ENCODE measurements at places on chromosomes 4 and X.
A peak's percentile ranks its signal among the peaks of the same experiment; 100 is the strongest.

DNA sequence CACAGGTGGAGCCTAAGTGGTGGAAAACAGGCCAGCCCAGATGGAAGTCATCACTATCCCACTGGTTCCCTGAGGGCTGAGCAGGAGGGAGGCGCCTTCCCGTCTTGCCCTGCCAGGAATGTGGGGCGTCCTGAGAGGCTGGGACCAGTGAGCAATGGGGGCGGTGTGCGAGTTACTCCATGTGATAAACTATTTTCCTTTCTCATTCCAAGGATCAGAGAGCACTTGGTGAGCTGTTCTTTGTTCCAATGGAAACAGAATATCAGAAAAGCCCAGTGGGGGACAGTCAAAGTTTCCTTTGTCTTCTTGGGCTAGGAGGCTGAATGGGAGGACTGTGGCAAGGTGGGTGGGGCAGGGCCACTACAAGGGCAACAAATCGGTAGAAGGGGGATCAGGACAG, 86.2 kb downstream of the NHSL2 start:
- no peak for DNase-seq

DNA sequence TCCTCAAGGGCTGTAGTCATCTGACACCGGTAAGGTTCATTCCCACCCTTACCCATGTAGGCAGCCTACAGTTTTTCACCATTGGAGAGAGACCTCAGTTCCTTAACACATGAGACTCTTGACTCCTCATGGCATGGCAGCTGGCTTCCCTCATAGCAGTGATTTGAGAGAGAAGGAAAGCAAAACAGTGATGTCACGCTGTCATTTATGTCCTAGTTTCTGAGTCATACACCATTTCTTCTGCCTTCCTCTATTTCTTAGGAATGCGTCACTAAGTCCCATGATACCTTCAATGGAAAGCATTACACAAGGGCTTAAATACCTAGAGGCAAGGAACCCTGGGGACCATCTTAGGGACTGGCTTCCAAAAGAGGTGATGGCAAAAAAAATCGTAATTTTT, 226.1 kb downstream of the SPCS3 start:
- DNase-seq = no peak

DNA sequence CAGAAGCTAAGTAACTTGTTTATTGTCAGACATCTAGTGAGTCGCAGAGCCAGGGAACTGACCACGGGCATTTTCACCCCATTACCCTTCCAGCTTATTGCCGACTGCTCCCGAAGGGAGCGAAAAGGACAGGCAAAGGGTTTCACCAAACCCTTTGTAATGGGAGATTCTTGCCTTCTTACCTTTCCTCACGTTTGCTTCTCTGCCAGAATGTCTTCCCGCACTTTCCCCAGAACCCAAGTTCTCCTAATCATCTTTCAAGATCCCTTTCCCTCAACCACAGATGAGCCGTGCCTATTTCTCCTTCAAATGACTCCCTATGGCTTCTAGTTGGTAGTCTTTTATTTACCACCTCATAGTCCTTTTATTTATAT, 520 bp upstream of the SRP72 start:
- peak; percentile 41 for DNase-seq

- no peak for DNase-seq
These were observed 68.0 kb upstream of the ATXN3L start for GRCh38 chrX:13387666-13388494.

GRCh38 chrX:111597967-111598366, 83.0 kb upstream of the ALG13 start:
- DNase-seq = no peak

- DNase-seq = no peak
These were observed 26.7 kb upstream of the PDE5A start for GRCh38 chr4:119655111-119655837.

- DNase-seq = no peak
These were observed 8.9 kb downstream of the FHIP1A start for GRCh38 chr4:151417766-151418376.

DNA sequence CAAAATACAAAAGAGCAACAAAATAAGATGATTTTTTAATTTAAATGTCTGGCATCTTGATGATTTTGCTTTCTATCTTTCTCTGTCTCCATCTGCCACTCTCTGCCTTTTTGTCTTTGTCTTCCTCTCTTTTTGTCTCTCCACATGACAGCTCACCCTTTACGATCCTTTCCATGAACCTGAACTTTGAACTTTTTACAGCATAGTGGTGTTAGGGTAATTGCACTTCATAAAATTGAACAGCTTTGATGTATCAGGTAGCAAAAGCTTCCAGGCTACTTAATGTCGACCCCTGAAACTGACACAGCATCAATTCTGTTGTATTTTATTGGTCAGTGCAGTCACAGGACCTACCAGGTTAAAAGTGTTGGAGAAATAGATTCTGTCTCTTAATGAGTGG, 1517.0 kb downstream of the ADGRL3 start:
- DNase-seq = no peak

DNA sequence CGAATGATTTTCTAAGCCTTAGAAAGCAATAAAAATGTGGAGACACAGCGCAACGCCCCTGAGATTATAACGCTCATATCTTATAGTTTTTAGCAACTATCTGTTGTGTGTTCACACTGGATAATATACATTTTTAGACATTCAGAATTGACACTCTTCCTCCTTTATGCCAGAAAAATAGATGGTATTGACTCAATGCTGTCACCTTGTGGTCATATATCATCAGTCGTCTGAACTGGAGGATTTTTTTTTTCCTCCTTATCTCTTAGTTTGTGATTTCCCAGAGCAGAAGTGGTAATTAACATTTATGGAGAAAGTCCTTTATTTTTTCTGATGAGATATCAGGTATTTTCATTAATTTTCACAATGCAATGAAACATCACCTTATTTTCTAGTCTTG, 759.6 kb downstream of the RAB28 start:
- DNase-seq = peak; percentile 16

DNA sequence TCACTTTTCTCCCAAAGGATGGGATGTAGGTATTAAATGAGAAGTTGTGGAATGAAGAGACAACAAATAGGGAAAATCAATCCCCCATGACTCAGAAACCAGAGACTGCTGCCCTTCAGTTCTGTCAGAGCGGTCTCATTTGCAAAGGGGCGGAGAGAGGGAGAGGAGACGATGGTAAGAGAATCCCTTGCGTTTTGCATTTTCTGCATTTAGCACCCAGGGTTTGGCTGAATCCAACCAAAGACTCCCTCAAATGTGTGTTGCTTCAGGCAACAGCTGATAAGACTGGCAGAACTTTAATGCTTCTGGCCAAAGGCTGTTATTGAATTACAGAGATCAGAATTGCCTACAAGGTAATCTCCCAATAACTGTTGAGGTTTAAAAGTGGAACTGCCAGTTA, 230.2 kb downstream of the EVC2 start:
- no peak for DNase-seq

GRCh38 chrX:63686878-63687714, 97.9 kb downstream of the ARHGEF9 start:
- peak; percentile 70 for DNase-seq

GRCh38 chr4:36870121-36870520, 374.4 kb upstream of the NWD2 start:
- DNase-seq = no peak

DNA sequence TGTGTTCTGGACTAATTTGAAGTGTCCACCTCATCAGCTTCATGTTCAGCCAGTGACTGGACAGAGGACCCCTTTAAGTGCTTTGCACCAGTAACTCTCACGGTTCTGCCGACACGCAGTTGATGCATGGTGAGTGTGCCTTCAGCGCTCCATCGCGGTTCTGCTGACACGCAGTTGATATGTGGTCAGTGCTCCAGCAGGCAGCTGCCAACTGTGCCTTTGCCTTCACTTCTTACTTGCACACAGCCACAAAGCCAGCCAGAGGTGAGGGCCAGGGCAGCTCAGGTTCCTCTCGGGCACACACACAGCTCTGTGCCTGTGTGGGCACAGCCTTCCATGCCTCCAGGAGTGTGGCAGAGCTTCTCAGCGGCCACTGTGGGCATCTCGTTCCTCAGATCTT, 12.4 kb downstream of the NKX1-1 start:
- DNase-seq = no peak

DNA sequence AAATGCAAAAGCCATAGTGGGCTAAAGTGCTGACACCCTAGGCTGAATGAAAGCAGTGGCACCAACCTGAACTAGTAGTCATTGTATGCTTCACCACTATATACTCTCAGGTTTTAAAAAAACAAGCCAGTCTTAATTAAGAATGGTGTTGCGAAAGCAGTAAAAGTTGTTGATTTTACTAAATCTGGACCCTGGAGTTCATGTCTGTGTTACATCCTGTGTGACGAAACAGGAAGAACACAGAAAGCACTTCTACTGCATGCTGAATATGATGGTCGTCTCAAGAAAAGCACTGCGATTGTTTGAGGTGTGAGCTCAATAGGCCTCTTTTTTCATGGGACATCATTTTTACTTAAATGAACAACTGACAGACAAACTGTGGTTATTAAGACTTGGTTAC, 24.2 kb upstream of the GDPD2 start:
- DNase-seq = no peak

- DNase-seq = no peak
These were observed 110.5 kb upstream of the ENPP6 start for GRCh38 chr4:184328022-184328736.

GRCh38 chrX:137748827-137749226, 182.9 kb downstream of the ZIC3 start:
- no peak for DNase-seq

DNA sequence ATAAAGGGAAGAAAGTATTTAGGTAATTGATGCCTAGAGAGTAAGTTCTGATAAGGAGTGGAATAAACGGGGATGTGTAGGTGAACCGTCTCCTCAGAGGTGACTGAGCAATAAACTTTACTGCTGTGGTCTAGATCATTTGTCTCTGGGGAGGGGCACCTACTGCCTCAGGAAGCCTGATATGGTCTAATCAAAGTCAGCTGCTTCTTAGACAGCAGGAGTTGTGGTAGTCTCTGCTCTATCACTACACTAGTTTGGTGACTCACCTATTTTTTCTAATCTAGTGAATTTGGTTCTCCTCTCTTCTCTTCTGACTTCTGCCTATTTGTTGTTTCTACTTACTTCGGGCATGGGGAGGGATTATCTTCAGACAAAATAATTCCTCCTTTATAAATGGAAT, 95.1 kb upstream of the STIM2 start:
- no peak for DNase-seq

GRCh38 chrX:24335871-24336270, 22.0 kb upstream of the SUPT20HL2 start:
- DNase-seq = no peak

GRCh38 chr4:148245015-148245414, 197.2 kb downstream of the NR3C2 start:
- DNase-seq = no peak

DNA sequence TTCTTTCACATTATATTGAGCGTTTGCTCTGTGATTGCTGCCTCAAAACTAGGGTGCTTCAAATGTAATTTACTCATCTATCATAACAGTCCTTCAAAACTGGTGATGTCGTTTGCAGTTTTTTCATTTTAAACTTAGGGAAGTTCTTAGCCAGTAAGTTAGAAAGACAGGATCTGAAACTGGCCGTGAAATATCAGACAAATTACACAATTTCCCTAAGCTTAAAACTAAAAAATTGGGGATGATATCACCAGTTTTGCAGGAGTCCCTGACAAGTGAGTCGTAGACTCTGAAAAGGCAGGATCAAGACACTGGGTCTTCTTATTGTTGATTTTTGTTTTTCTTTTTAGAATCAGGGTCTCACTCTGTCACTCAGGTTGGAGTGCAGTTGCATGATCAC, 44.8 kb downstream of the MOB1B start:
- DNase-seq = no peak

DNA sequence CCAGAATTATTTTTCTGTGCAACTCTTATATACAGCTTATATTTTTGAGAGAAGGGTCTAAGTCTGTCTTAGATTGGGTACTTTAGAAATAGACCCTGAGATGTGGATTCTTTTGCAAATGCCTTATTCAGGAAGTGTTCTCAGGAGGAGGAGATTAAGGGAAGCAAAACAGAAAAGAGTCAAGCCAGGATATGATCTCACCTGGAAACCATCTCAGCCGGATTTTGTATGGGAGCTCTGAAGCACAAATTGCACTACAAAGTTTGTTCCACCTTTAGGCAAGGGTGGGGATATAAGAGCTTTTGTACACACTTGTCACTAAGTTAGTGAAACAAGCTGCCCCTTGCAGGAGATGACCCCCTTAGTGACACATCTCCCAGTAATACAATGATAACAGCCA, 121.2 kb upstream of the GRPR start:
- DNase-seq = no peak

DNA sequence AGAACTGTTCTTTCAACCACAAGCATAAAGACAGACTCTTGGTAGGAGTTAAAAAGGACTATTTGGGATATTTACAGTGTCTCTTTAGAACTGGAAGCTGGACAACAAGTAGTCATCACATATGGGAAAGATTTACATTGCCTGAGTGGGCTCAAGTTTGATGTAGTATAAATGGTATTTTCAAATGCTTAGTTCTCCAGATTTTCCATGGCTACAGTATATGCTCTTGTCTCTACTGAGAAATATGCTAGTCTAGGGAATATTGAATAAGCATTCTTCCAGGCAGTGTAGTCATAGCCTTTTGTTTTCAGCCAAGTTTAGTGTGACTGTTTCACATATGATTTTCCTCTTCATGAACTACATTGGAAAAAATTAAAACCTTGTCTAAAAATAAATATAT, 315.6 kb downstream of the ARHGAP24 start:
- DNase-seq = no peak

DNA sequence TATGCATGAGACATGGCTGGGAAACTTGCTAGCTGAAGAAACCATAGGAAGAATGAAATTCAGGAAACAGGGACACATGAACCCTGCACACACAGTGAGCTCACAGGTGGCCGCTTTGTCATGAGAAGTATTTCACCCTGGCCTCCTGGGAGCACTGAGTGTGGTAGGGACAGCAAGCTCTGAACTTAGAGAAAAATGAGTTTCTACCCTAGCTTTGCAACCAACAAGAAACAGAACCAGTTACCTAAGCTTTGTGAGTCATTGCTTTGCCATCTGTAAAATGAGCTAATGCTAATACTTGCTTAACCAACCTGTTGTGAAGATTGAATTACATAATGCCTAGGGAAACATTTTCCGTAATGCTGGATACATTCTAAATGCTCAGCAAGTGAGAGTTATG, 206.6 kb upstream of the HS3ST1 start:
- peak; percentile 52 for DNase-seq

DNA sequence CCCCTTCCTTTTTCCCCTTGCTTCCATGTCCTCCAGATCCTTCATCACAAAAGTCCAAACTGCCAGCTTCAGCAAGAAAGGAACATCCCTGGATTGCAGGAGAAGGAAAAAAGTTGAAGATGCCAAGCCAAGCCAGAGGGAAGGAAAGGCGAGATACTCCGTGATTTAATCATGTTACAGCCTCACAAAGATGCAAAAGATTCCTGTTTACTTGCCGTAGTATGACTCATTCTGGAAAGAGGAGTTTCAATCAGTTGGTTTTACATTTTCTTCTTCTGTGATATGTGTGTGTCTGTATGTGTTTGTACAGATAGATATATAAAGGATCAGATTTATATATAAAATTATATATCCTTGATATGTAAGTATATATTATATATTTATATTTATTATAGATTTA, 69.3 kb downstream of the BTC start:
- no peak for DNase-seq

GRCh38 chr4:186765673-186766546, 42.3 kb upstream of the FAT1 start:
- DNase-seq = peak; percentile 83
